ENCODE measurements at places on chromosomes 4 and X.

DNA sequence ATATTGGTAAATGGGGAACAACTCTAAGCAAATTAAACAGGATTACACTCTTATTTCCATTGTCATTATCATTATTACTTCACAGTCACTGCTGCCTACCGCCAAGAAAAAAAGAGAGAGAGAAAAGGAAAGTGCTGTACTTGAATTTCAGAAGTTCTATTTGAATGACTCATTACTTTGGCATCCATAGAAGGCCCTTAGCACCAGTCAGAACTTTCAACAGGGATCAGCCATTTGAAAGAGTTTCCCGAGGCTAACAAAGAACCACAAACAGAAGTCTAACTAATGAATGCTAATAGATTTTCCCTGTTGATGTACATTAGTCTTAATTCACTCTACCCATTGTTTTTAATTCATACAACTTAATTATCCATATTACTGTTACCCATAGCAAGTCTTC is 116.3 kb downstream of the SHROOM4 start:
- no peak for DNase-seq

DNA sequence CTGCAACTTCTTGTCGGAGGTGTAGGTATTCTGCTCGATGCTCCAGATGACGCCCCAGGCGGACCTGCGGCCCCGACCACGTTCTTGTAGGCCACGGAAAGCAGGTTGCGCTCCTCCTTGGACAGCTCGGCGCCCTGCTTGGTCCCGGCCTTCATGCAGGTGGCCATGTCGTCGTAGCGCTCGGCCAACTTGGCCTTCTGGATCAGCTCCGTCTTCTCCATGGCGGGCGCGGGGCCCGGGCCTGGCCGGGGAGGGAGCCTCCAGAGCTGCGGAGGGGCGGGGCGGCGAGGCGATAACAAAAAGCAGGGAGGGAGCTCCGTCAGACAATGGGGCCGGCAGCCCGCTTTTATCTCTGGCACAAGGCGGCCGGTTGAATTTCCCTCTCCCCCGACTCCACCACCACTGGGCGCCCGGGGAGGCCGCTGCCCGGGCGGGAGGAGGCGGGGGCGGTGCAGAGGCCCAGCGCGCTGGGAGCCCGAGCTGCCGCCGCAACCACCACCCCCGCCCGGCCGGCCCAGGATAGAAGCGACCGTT is 28.3 kb upstream of the DRP2 start:
- DNase-seq: no peak

- peak; percentile 48 for DNase-seq
Observed at GRCh38 chrX:8783097-8783713, 18.0 kb downstream of the FAM9A start.

- peak; percentile 75 for DNase-seq
Observed at GRCh38 chr4:121696170-121696580, 605 bp downstream of the ANXA5 start.

- peak; percentile 50 for DNase-seq
Observed at GRCh38 chr4:36385951-36386571, 104.6 kb downstream of the DTHD1 start.
